ENCODE measurements at places on chromosomes 12 and 14. TPM values are rescaled to one million over a fixed set of nuclear protein-coding genes. Genes with fewer than 3 reads are reported as not detected.

GRCh38 chr12:67434671-67435370 lies 165.7 kb downstream of the CAND1 start:
- H3K4me3 ChIP-seq, result no peak overlapping the region
- H3K27ac ChIP-seq, result peak overlapping the region; percentile 63
- no peak for DNase-seq
- peaks cover 10% of the 10 kb centered on the region for H3K4me1 ChIP-seq

RERG gene
- 14.5 TPM for polyA plus RNA-seq

DNA sequence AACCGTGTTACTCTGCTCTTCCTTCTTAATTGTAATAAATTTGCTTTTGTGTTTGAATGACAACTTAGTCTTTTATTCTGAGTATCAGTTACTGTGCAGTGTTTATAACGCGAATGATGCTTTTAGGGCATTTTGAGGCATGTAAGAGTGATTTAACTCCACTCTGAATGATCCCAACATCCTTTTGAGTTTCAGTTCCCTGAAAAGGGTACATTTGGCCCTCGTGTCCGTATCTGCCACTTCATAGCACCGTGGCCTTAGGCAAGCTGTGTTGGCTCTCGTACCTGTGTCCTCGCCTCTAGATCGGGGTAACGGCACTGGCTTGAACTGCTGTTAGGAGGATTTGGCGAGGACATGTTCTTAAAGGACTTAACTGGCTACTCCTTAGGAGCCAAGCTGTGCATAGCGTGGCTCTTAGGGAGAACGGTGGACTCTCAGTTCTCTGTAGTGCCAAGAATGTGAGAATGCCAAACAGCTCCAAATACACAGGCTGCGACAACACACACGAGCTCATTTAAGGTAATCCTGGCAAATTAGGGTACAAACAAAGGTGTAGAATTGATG lies 92.0 kb downstream of the PPP2R5C start:
- H3K4me1 ChIP-seq, result peaks cover 15% of the 10 kb centered on the region
- no peak for DNase-seq
- no peak overlapping the region for H3K4me3 ChIP-seq
- H3K36me3 ChIP-seq, result peaks cover 8% of the 10 kb centered on the region
- no peaks in the 10 kb centered on the region for H3K27me3 ChIP-seq

GRCh38 chr12:43730283-43730682 lies 28.3 kb downstream of the PUS7L start:
- H3K36me3 ChIP-seq, result peaks cover 52% of the 10 kb centered on the region
- H3K4me1 ChIP-seq, result no peaks in the 10 kb centered on the region
- no peaks in the 10 kb centered on the region for H3K27me3 ChIP-seq

CCDC88C gene
- polyA plus RNA-seq, result 36.3 TPM

TIMM9 gene
- 66.7 TPM for polyA plus RNA-seq

RHOJ gene
- polyA plus RNA-seq, result 66.2 TPM

GRCh38 chr14:87547536-87547935 lies 445.4 kb downstream of the GALC start:
- no peak overlapping the region for H3K27ac ChIP-seq
- H3K4me1 ChIP-seq, result no peaks in the 10 kb centered on the region
- no peak overlapping the region for H3K4me3 ChIP-seq
- no peaks in the 10 kb centered on the region for H3K36me3 ChIP-seq

DNA sequence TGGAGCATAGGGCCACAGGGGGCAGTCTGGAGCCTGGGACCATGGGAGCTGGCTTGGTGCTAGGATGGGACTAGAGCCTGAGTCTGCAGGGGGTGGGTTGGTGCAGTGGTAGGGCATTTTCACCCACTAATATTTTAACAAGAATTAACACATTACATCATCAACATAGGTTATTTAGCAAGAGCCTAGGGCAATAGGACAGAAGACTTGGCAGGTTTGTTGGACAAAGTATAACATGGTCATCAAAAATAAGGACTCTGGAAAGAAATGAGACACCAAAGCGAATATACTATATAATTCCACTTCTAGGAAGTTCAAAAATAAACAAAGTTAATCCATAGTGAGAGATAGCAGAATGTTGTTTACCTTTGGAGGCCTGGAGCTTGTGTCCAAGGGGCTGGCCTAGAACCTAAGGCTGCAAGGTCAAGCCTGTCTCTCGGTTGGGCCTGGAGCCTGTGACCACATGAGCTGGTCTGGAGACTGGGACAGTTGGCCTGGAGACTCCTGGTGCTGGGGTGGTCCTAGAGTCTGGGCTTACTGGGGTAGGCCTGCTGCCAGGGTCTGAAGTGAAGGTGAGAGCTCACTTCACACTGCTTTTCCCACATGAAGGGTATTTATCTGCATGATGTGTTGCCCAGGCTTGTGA lies 28.1 kb upstream of the CNOT2 start:
- no peak for DNase-seq
- no peak overlapping the region for H3K27ac ChIP-seq
- H3K36me3 ChIP-seq, result no peaks in the 10 kb centered on the region
- H3K4me3 ChIP-seq, result no peak overlapping the region
- no peaks in the 10 kb centered on the region for H3K4me1 ChIP-seq
- no peaks in the 10 kb centered on the region for H3K27me3 ChIP-seq
